ENCODE measurements at places on chromosomes 12 and 14. TPM values are rescaled to one million over a fixed set of nuclear protein-coding genes. Genes with fewer than 3 reads are reported as not detected.

KRT2 gene
- total RNA-seq = 0.94 TPM

MAP4K5 gene
- 53.0 TPM for total RNA-seq

CCDC38 gene
- total RNA-seq = not detected

FAM186B gene
- 0.84 TPM for total RNA-seq

CACNA1C gene
- 0.10 TPM for total RNA-seq

CLEC14A gene
- not detected for total RNA-seq
